ENCODE measurements at places on chromosomes 13 and 19. TPM values are rescaled to one million over a fixed set of nuclear protein-coding genes. Genes with fewer than 3 reads are reported as not detected.
A peak's percentile ranks its signal among the peaks of the same experiment; 100 is the strongest.

Gene ZNF584
- 16.7 TPM for total RNA-seq

Gene IGFL3
- not detected for total RNA-seq

DNA sequence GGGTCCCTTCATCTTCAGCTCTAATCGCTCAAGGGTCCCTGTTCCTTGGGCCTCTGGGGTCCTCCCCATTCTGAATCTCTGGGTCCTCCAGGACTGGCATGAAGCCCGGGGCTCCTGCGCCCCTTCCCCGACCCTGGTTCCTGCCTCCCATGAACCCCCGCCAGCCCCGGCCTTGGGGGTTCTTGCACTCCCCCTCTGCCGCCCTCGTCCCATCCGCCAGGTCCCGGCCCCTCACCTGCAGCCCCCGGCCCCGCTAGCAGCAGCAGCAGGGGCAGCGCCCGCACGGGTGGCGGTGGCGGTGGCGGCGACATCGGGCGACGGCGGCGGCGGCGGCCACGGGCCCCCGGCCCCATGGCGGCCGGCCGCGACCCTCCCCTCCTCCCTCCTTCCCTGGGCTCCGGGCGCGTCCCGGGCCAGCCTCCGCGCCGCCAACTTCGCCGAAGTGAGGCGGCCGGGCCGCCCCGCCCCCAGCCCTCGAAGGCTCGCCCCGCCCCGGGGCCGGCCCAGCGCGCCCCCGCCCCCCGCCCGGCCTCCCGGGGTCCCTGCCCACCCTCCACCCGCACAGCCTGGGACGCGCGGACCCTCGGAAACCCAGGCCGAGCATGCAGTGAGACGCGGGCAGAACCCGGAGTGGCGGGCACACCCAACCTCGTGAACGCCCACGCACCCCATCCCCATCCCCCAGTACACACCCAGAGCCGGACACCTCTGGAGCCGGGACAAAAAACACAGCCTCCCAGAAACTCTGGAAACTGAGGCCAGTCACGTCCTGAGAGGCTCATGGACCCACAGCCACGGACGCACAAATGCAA is at the start of gene NOTCH3:
TSS of gene NOTCH3 (minus strand) at position 443 of the 812 bp plus-strand sequence. CDS start at position 353, 90 bp downstream.
- peak within 1 kb of the TSS; percentile 76 for H3K4me3 ChIP-seq
- no peak for DNase-seq
- peaks cover 38% of the 10 kb centered on the region for H3K4me1 ChIP-seq
- no peaks in the 10 kb centered on the region for H3K27me3 ChIP-seq
- no peaks in the 10 kb centered on the region for H3K36me3 ChIP-seq

Gene OVOL3
- not detected for total RNA-seq

- peaks cover 16% of the 10 kb centered on the region for H3K4me1 ChIP-seq
- no peak overlapping the region for H3K27ac ChIP-seq
- H3K4me3 ChIP-seq, result no peak overlapping the region
- no peaks in the 10 kb centered on the region for H3K36me3 ChIP-seq
- H3K27me3 ChIP-seq, result no peaks in the 10 kb centered on the region
Measured at GRCh38 chr19:4748589-4748988, 24.9 kb upstream of the DPP9 start.

DNA sequence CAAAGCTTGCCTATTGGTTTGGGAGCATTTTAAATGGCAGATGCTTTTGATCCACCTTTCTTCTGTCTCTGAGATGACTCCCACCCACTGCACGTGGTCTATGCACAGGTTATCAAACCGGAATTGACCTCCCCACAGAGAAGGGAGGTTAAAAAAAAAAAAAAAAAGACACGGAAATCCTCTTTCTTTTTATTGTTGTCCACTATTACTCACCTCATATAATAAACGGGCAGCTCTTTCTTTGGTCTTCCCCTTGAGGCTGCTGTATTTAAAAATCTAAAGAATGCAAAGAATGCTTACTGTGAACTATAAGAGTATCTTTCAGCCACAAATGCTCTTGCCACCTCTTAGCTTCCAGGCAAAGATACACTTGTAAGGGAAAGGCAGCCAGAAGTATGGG is 329.7 kb downstream of the NDFIP2 start:
- no peaks in the 10 kb centered on the region for H3K36me3 ChIP-seq
- no peak overlapping the region for H3K27ac ChIP-seq
- H3K27me3 ChIP-seq, result no peaks in the 10 kb centered on the region
- H3K4me1 ChIP-seq, result no peaks in the 10 kb centered on the region
- no peak overlapping the region for H3K4me3 ChIP-seq
- no peak for DNase-seq

Gene ZNF709
- 3.7 TPM for total RNA-seq

- no peaks in the 10 kb centered on the region for H3K36me3 ChIP-seq
- no peaks in the 10 kb centered on the region for H3K27me3 ChIP-seq
- no peak overlapping the region for H3K4me3 ChIP-seq
- no peak overlapping the region for H3K27ac ChIP-seq
- no peak for DNase-seq
Measured at GRCh38 chr13:99323488-99323887, 16.3 kb upstream of the GPR183 start.

Gene RYR1
- 1.5 TPM for total RNA-seq

DNA sequence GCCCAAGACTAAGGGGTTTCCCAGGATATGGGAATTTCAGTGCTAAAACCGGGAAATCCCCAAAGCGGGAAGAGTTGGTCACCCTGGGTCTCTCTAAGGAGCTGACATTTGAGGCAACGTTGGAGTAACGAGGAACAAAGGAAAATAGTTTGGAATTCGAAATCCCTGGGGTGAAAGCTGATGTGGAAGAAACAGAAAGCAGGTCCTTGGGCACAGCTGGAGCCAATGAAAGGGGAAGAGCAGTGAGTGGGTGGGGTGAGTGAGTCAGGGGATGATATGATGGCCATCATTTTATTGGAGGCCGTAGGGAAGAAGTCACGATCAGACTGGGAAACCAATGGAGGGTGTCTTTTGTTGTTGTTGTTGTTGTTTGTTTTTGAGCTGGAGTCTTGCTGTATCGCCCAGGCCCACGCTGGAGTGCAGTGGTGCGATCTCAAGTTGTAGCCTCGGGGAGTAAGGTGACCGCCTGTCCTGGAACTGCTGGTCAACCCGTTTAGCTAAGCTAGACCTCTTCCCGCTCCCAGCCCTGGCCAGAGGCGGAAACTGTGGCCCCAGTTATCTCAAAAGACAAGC is 3.4 kb upstream of the RFX2 start:
- peaks cover 16% of the 10 kb centered on the region for H3K4me1 ChIP-seq
- no peak for DNase-seq
- no peaks in the 10 kb centered on the region for H3K27me3 ChIP-seq
- H3K36me3 ChIP-seq, result no peaks in the 10 kb centered on the region

Gene ZNF491
- total RNA-seq, result 5.2 TPM

Gene PLK5
- total RNA-seq, result 0.49 TPM

GRCh38 chr19:56367829-56368711 is 25.3 kb downstream of the ZNF582 start:
- H3K27me3 ChIP-seq, result no peaks in the 10 kb centered on the region
- H3K36me3 ChIP-seq, result peaks cover 27% of the 10 kb centered on the region
- H3K27ac ChIP-seq, result peak overlapping the region; percentile 72
- peak overlapping the region; percentile 66 for H3K4me3 ChIP-seq

GRCh38 chr13:50671497-50671850 is 172.0 kb downstream of the DLEU7 start:
- H3K4me1 ChIP-seq, result no peaks in the 10 kb centered on the region
- H3K36me3 ChIP-seq, result no peaks in the 10 kb centered on the region
- no peaks in the 10 kb centered on the region for H3K27me3 ChIP-seq
- H3K4me3 ChIP-seq, result no peak overlapping the region

Gene CGB5
- not detected for total RNA-seq

DNA sequence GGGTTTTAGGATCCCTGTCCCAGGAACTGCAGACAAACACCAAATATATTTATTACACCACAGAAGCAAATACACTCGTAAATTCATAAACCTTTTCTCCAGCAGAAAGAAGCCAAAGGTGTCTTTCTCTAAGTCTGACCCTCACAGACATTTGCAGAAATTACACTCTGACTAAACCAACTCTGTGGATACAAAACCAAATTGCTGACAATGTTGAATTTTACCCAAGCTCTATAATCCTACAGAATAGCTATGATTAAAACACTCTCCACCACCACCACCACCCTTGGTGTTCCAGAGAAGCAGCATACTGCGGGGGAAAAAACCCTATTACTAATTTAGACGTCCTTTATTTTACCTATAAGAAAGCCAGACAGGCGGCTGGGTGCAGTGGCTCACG is 5.2 kb downstream of the ZNF564 start:
- H3K4me1 ChIP-seq, result peaks cover 29% of the 10 kb centered on the region
- H3K27me3 ChIP-seq, result no peaks in the 10 kb centered on the region
- no peak overlapping the region for H3K4me3 ChIP-seq
- no peak overlapping the region for H3K27ac ChIP-seq
- H3K36me3 ChIP-seq, result no peaks in the 10 kb centered on the region

Gene ZNF132
- total RNA-seq, result 5.2 TPM

Gene APOC1
- total RNA-seq, result 14.5 TPM

Data from vagina (tissue), 2 donors.